ENCODE measurements at places on chromosomes 6 and 20.
A peak's percentile ranks its signal among the peaks of the same experiment; 100 is the strongest.

- DNase-seq: no peak
Measured at GRCh38 chr20:61815678-61816077, 250.0 kb downstream of the TAF4 start.

- no peak for DNase-seq
Measured at GRCh38 chr6:22250486-22250885, 46.4 kb downstream of the PRL start.

DNA sequence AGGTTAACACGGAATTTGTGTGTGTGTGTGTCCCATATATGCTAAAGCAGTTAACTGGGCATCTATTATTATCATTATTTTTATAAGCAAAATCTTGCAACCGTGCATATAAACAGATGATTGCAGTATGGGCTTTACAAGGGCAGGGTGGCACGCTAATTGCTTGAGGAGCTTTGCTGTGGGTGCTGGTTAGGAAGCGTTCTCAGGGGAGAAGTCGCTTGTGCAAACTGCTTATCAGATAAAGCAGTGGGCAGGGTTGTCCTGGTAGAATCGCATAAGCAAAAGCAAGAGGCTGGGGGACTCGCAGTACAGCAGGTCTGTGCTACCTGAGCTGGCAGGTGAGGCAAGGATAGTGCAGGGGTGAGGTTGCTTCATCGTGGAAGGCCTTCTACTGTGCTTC is 9.7 kb upstream of the CCN6 start:
- DNase-seq: no peak

- DNase-seq: no peak
Measured at GRCh38 chr20:1964659-1965405, 29.0 kb downstream of the PDYN start.

GRCh38 chr6:15518057-15518456 is 144.8 kb downstream of the DTNBP1 start:
- no peak for DNase-seq

DNA sequence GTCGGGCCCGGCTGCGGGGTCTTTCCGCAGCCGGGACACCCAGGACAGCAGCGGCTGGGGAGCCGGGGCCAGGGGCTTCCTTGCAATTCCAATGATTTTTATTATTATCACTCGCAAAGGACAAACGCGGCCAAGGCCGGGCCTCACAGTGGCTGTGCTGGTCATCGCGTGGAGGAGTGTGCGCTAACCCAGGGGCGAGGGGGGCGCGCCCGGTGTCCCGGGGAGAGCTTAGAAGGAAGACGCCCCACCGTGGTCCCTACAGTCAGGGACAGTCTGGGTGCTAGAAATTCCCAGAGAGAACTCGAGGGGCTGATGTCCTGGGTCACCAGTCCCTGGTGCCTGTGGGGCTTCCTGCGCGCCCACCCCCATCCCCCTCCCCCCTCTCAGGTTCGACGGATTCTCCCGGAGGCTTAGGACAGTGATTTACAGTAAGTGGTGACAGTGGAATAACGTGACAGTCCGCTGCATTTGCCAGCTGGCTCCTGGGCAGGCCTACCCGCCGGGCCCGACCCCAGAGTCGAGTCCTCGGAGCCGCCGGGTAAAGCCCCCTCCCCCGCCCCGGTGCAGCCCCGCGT is 9.5 kb downstream of the FOXC1 start:
- DNase-seq: no peak

DNA sequence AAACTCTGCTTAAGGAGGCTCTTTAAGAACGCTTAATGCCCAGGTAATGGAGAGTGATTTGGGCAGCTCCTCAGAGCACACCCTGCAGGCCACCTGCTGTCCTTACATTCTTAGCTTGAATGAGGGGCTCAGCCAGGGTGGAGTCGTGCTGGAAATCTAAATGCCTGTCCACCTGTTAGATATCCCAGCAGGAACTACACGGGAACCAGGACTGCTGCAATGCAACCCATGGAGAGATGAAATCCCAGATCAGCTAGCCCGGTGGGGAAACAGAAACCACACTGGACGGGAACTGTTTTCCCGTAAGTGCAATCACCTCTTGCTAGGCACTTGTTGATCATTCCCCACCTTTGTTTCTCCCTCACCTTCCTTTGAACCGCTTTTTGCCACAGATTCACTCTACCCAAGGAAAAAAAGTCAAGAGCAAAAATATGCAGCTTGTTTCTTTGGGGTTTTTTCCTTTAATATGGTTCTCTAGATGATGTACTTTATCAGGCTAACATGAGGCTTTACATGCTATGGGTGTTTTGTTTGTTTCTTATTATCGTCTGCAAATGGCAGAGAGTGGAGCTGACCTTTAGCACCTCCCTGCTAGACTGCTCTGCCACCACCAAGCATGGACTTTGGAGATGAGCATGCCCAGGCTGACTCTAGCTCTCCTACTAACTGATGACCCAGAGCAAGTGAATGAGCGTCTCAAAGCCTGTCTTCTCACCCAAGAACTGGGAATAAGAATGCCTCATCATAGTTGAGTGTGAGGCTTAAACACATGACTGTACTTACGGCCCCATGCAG is 125.9 kb upstream of the TNFAIP3 start:
- no peak for DNase-seq

GRCh38 chr6:13072686-13073347 is 255.5 kb downstream of the TBC1D7 start:
- DNase-seq: no peak

GRCh38 chr6:131967948-131968347 is 16.8 kb upstream of the CCN2 start:
- no peak for DNase-seq

DNA sequence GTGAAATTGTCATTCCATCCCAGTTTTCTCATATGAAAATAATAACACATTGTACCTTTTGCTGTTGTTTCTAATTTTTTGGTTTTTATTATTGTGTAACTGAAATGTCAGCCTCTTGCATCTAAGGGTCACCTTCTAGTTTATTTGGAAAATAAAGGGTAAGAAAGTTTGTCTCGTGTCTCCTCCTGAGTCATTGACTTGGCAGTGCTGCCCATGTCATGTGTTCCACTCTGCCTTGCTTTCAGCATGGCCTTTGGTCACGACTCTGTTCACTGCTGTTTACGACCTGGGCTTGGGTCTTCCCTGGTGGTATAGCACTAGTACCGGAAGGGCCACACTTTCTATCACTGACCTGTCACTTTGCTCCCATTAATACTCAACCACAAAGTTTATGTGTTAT is 171.4 kb upstream of the RSPO3 start:
- no peak for DNase-seq

GRCh38 chr6:33692078-33692759 is 19.3 kb downstream of the UQCC2 start:
- no peak for DNase-seq

GRCh38 chr6:34115403-34115795 is 30.5 kb downstream of the GRM4 start:
- no peak for DNase-seq

GRCh38 chr20:50243610-50244351 is 53.2 kb downstream of the CEBPB start:
- DNase-seq: no peak

DNA sequence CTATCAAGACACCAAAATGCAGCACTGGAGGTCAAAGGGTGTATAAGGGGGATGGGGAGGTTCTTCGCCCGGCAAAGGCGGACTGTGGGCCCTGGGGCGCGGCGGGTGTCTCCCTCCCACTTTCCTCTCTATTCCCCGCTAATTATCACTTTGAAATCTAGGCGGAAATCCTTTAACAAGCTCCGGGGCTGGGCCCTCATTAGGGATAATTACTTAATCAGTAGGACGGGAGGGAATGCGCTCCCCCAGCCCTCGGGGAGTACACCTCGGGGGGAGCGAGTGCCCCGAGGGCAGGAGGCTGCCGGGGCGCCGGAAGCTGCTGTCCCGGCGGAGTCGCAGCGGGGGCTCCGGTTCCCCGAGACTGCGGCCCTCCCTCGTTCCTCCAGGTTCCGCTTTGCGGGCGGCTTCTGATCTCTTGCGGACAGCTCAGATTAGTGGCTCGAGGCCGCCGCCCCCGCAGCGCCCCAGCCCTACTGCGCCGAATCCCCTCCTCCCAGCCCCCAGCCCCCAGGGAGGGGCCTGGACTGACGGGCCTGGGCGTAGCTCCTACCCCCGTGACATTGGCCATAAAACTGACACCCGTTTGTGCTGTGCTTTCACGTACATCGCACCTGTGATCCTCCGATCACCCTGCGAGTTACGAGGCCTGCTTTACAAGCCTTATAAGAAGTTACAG is 14.7 kb downstream of the MUCL3 start:
- peak; percentile 59 for DNase-seq

- DNase-seq: no peak
Measured at GRCh38 chr6:114581293-114581692, 238.5 kb upstream of the HS3ST5 start.

GRCh38 chr6:36984581-36985416 is 1.2 kb downstream of the MTCH1 start:
- DNase-seq: peak; percentile 59

DNA sequence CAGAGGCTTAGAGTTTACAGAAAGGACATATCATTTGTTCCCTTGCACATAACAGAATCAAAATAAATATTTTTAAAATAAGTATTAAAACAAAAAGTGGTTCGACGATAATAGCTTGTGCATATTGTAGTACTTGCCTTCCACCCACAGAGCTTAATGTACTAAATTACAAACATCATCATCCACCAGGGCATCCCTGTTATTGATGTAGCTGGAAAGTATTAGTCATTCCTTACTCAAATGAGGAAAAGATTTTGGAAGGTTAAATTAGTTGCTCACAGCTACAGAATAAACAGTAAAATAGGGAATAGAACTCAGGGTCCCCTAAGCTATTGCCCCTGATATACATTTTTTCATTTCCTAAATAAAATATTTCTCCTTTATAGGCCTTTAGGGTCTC is 150.3 kb downstream of the PTPRK start:
- no peak for DNase-seq

- no peak for DNase-seq
Measured at GRCh38 chr6:23218751-23219150, 649.4 kb downstream of the HDGFL1 start.

DNA sequence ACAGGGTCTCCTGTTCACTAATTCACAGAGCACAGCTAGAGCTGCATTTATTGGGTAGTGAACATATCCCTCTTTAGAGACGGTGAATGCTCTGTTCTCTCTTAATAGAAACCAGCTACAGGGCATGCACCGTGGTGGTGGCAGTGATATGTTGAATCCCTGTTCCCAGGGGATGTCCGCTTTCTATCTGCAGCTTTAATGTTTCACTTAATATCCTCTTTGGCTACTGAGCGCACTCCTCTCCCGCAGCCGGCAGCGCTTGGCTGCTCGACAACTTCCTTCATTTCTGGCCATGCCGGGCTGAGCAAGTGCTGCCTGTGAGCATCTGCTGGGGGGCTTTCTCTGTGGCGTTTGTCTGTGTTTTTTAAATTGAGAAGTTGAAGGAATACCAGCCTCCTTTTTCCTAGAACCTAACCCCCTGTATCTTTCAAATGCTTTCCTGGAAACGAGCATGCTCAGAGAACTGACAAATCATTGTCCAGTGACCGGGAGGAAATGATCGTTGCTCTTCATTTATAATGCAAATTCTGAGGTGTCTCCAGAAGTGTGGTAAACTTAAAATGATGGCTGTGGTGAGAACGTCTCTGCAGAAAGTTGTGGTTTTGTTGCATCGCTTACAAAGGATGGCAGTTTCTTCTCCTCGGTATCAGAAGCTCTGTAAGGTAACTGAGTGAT is 297.9 kb downstream of the UTRN start:
- DNase-seq: peak; percentile 20
